ENCODE measurements at places on chromosomes 16 and 17.

DNA sequence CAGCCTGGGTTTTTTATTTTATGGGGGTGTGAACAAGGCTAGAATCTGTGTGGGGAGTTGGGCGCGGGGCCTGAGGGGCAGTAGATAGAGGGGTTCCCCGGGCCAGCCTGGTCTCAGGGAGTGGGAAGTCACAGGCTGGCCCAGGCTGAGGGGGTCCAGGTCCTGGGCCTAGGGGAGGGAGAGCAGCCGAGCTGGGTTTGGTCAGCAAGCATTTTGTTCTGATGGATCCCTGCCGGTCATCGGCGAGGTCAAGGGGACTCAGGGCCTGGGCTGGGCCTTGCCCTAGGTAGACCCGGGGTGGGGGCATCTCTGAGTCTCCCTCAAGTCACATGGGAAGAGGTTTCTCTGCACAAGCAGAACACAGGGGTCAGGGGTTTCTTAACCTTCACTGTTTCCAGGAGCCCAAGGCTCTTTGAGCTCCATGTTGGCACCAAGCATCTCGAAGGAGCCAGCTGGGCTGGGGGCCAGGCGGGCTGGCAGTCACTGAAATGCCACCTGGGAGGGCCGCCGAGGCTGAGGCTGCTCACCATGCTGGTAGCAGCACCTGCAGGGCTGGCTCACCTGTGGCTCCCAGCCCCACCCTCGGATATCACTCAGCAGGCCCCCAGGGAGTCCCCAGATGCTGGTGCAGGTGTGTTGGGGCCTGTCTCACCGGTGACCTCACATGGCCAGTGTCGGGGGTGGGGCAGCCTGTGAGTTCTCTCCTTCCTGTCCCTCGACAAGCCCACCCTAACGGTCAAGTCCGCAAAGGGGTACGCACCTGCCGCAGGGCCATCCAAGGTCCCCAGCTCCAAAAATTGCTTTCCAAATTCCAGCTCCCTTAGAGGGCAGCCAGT is 41.0 kb downstream of the SLC7A5 start:
- no peak for DNase-seq

DNA sequence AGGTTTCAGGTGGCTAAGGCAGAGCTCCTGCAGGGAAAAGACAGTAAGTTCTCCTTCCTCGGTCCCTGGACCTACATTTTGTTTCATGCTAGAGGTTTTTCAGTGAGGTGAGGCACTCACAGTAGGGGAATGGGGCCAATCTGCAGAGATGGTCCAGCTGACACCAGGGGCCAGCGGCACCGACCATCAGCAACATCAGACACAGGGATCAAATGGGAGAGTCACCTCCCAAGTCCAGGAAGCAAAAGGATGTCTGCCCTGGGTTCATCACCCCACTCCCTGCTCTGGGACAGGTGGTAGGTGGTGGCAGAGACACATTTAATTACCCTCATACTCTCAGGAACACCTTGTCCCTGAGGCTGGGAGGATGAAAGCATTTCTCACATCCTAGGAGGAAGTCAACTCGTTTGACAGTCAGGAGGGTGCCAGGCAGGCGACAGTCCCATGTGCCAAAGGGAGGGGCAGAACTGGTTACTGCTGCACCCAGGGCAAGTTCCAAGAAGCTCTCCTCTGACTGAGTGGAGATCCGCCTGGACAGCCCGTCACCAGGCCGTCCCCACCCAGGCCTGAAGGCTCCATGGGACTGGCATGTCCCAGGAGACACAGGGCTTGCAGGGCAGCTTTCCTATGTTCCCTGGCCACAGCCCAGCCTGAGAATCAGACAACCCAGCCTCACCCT is 19.2 kb downstream of the ATP6V0D1 start:
- no peak for DNase-seq

DNA sequence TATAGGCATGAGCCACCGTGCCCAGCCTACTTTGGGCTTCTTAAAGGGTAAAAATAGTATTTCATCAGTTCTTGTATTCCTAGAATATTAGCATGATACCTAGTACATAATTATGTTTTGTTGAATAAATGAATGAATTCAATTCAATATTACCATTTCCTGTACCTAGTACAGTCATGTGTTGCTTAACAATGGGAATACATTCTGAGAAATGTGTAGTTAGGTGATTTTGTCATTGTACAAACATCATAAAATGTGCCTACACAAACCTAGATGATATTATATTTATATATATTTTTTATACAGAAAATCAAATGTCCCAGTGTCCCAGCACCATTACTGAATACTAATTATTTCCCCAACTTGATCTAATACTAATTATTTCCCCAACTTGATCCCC is 85.6 kb upstream of the HAS3 start:
- no peak for DNase-seq

- no peak for DNase-seq
Observed at GRCh38 chr17:37678036-37678435, 34.8 kb upstream of the DDX52 start.

GRCh38 chr16:11151885-11152629 is 103.9 kb downstream of the SOCS1 start:
- DNase-seq = no peak

DNA sequence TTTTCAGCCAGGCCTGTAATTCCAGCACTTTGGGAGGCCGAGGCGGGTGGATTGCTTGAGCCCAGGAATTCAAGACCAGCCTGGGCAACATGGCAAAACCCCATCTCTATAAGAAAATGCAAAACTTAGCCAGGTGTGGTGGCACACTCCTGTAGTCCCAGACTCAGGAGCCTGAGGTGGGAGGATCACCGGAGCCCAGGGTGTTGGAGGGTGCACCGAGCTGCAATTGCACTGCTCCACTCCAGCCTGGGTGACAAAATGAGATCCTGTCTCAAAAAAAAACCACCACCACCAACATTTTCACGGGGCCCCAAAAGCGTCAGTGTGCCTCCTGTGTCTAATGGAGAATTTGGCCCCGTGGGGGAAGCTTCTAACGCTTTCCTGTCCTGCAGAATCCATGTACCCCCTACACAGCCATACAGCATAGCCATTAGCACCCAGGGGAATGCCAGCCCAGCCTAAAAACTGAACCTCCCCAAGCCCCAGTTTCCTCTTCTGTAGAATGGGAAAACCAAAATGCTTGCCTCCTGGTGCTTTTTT is 22.2 kb upstream of the MAP3K14 start:
- DNase-seq = no peak

DNA sequence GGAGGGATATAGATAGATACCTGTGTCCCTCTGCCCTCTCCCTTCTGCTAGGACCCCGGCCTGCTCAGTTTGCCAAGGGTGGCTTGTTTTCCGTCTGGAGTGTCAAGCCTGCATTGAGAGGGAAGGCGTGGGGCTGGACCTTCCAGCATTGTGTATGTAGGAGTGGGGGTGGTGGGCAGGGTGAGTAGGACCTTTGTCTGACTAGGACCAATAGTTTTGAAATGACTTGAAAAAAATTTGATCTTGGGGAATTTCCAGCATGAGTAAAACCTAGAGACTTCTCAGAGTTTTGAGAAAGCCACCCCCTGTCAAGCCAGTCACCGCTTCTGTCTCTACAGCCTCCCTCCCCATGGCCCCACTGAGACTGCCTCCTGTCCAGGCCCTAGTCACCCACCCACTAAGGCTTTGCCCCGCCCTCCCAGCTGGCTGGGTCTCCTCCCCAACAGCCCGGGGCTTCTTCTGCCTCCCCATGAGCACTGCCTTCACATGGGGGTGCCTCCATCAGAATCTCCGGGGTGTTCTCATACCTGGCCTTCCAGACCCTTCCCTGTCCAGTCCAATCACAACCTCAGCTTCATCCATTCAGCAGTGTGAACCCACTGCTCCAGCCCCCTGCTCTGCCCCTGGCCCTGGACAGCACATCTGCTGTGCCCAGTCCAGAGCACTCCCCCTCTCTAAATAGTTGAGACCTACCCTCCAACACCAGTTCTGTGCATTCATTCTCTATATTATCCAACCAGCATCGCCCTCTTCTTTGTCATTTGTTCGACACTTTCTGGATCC is 207.0 kb downstream of the MSI2 start:
- no peak for DNase-seq

DNA sequence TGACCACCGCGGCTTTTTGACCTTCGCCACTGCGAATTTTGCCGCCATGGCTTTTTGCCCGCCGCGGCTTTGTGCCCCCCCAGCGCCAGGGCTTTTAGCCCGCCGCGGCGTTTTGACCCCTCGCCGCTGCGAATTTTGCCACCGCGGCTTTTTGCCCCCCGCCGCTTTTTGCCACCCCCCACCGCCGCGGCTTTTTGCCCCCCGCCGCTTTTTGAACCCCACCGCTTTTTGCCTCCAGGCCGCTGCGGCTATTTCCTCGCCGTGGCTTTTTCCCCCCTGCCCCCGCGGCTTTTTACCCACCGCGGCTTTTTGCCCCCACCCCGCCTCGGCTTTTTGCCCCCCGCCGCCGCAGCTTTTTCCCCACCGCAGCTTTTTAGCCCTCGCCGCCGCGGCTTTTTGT is 134.8 kb upstream of the TP53TG3C start:
- DNase-seq = no peak

- DNase-seq = no peak
Observed at GRCh38 chr16:50909831-50910735, 168.2 kb downstream of the CYLD start.

DNA sequence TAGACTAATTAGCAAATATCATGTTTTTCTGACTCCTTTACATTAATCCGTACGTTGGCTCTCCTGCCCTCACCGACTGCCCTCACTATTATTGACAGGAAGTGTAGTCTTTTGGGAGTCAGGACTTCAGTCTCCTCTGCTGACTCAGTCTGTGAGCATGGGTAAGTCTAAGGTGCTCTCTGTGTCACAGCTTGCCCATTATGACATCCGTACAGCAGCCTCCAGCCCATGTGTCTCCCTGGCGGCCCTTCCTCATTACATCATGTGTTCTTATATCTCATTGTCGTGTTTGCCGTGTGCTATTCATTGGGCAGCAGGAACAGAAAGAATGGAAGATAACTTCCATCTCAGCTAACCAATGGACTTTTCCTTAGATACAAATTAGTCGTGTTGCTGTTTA is 77.5 kb downstream of the MRTFB start:
- DNase-seq = no peak

DNA sequence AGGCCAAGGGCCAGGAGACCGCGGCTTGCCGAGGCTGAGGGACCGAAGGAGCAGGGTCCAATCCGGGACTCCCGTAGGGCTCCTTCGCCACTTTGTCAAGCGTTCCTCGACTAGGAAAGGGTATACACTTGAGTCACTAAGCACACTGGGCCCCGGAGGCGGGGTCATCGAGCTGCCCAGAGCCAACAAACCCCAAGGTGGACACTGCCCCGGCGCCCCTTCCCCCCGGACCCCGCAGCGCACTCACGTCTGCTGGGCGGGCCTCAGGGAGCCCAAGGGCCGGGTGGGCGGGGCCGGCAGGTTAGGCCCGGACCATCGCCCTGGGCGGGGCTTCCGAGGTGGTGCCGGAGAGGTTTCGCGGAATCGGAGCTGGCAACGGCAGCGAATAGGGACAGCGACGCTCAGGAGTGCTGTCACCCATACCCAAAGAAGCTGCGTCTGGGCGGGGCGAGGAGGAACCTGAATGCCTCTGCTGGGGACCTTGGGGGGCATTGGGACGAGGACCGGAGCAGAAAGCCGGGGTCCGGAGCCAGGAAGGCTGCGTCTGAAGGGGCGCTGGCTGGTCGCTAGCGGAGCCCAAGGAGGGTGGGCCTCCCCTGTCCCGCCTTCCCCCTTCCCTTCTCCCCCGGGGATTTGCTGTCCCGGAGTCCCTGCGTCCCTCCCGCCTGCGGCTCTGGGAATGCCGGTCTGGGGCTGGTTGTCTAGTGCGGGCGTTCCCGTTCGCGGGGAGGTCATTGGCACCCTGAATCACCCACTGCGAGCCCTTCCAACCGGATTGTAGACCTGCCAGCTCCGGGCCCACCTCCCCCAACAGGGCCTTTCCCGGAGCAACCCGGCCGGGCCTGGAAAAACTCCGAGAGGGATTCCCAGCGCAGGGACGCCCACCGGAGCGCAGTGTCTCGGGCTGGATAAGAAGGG is 118.2 kb upstream of the SMURF2 start:
- no peak for DNase-seq

Measured in stromal cell of bone marrow (primary cell).